Activated naive CD4-positive, alpha-beta T cell treated with Interleukin-2 at 50 U/mL for 16 hours (primary cell): ENCODE measurements at places on chromosomes 12 and 14.

DNA sequence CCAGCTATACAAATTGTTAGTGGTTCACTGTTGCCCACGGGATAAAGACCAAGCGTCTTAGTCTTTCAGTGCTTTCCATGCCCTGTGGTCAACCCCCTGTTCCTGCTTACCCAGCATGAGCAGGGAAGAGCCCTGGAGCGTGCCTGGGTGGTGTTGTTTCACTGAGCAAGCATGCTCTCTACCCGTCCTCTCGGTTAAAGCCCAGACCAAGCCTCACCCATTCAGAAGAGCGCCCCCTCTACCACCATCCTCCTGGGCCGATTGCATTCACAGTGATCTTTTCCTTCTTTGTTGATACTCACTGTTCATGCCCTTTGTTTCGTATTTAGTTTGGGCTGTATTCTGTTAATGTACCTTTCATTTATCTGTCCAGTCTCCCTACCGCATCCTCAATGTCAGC lies 25.1 kb downstream of the DYRK4 start:
- no peak for DNase-seq

- no peak for DNase-seq
Measured at GRCh38 chr14:68627050-68627867, 165.6 kb downstream of the ZFP36L1 start.

DNA sequence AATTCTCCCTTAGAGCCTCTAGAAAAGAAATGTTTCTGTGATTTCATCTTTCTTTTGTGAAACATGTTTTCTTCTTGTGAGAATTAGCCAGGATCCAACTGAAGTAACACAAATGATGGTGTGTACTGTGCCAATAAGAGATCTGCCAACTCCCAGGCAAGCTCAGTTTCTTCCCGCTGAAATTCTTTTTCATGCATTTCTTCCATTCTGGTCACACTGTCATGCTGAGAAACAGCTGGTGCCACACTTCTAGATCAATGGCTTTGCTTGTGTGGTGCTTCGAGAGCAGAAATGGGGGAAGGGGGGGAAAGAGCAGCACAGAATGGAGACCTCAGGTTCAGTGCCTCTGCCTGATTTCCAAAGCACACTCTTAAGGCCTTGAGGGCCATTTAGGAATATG lies 41.4 kb upstream of the FGF6 start:
- no peak for DNase-seq

GRCh38 chr14:49594347-49595091 lies 4.2 kb upstream of the LRR1 start:
- DNase-seq, result no peak

DNA sequence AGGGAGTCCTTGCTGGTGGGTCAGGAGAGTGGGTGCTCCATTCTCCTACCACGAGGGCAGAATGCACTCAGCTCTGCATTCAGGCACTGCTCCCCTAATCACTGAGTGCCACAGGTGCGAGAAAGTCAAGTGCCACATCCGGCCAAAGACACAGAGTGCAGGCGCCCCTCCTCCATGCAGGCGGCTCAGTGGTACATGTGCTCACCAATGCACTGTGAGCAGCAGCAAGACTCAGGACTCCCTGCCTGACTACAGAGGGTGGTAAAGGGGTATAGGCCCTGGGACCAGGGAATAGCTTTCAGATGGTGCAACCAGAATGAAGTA lies 32.9 kb downstream of the ZFYVE21 start:
- peak; percentile 31 for DNase-seq

DNA sequence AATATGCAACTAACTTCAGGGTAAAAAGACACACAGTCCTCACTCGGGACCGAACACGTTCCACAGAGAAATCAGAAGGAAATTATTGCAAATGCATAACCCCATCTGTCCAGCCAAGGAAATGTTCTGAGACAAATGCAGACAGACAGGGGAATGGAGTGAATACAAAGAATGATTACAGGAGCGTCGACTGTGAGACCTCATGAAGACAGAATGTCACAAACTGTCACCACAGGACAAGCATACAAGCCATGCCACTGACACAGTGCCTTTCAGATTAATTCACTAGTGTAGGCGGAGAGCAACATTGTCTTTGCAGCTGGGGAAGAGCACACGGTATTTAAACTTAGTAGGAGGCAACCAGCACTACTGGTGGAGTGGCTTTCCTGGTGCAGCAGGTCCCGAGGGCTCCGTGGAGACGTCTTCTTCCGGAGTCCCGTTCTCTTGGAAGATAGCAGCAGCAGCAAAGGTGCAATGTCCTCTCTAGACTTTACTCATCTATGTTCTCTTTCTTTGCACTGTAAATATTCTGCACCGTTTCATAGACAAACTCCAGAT lies 44.6 kb downstream of the FBXO21 start:
- DNase-seq, result no peak

DNA sequence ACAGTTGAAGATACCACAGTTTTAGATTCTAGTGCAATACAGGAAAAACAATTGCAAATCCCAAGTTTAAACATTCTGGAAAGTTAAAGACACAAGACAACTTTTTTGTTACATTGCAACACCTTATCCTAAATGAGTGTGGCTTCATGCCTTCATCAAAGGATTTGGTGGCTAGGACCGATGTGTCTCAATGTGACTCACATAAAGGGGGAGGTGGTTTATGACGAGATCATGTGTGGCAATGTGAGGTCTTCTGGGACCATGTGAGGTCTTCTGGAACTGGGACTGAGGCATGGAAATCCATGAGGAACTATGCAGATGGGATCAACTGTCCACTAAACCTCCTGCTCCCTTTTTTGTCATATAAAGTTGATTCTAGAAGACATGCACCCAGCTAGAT lies 166.2 kb downstream of the PAX9 start:
- no peak for DNase-seq

GRCh38 chr12:62194031-62194430 lies 66.2 kb upstream of the USP15 start:
- DNase-seq, result no peak

- no peak for DNase-seq
Measured at GRCh38 chr14:56196274-56196673, 78.1 kb downstream of the PELI2 start.

- no peak for DNase-seq
Measured at GRCh38 chr12:91210144-91210543, 27.5 kb upstream of the DCN start.

GRCh38 chr12:113935459-113935858 lies 30.7 kb downstream of the RBM19 start:
- DNase-seq, result no peak

DNA sequence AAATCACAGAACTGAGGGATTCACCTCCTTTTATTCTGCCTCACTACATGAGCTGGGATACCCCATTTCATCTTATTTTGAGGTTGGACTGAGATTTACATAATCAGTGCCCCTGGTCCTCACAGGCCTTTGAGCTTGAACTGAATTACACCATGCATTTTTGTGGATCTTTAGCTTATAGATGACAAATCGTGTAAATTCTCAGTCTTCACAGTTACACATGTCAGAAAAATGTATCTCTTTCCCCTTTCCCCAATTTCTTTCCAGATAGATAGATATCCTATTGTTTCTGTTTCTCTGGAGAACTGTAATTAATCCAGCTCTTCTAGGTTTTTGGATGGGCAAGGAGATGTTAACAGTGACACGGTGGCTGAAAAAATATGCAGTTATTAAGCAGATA lies 1778.9 kb upstream of the SEL1L start:
- no peak for DNase-seq

DNA sequence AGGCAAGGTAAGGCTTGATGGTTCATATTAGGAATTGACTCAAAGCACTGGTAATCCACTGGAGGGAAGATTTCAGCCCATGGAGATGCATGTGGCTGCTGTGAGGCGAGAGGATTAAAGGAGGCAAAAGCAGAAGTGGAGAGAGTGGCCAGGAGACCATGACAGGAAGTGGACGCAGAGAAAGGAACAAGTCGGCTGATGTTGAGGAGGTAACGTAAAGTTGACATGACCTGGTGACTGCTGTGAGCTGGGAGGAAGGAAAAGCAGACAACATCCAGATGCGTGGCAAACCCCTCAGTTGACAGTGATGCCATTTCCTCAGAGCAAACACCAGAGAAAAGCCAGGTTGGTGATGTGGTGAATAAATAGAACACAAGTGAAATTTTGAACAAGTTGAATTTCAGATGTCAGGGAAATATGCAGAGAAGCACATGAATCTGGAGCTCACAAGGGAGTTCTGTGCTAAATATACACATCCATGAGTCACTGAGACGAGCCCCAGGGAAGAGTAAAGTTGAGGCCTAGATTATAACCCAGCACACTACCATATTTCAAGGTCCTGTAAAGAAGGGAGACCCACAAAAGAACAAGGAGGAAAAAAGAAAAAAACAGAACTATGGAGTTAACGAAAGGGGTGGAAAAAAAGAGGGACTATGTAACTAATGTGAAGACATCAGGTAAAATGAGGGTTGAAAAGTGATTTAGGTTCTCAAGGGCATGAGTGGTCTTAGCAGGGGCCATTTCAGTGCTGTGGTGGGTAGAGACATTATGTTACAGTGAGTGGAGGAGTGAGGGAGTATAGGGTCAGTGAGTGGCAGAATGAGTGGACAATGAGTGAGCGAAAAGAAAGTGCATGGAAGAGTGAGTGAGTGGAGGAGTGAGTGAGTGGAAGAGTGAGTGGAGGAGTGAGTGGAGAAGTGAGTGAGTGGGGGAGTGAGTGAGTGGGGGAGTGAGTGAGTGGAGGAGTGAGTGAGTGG lies 61.6 kb upstream of the GZMB start:
- DNase-seq, result no peak

GRCh38 chr12:79162948-79163347 lies 298.4 kb downstream of the SYT1 start:
- DNase-seq, result no peak

GRCh38 chr12:116924558-116925453 lies 14.1 kb downstream of the FBXW8 start:
- peak; percentile 48 for DNase-seq

GRCh38 chr14:56120091-56120691 lies 2.0 kb downstream of the PELI2 start:
- no peak for DNase-seq
